ENCODE measurements at places on chromosomes 4 and X.

DNA sequence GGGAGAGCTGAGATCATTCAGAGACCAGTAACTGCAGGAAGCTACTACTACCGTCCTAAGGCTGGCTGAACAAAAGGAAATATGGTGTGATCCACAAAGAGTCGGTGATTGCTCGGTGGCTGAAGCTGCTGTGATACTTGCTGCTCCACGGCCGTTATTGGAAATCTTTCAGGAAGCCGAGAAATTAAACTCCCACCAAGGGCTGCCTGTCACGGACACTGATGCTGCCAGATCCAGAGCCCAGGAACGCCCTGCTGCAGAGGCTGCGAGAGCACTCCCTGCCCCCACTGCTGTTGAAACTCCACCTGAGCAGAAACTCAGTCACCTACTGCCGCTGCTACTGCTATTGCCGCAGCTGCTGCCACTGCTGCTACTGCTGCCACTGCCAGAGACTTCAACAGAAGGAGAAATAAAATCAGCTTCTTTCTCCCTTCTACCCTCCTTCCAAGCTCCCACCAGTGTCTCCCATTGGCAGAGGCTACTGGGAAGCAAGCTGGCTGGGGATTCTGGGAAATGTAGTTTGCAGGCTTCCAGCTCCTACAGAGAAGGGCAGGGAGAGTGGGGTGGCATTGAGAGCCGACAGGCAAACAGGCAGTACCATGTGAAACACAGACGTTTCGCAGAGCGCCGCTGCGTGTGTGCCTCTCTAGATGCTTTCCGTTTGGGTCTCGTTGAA, 126.0 kb upstream of the ENPP6 start:
- no peaks in the 10 kb centered on the region for H3K36me3 ChIP-seq
- no peaks in the 10 kb centered on the region for H3K27me3 ChIP-seq
- peak; percentile 66 for DNase-seq
- peak overlapping the region; percentile 86 for H3K27ac ChIP-seq
- H3K4me1 ChIP-seq, result peaks cover 27% of the 10 kb centered on the region

- H3K36me3 ChIP-seq, result no peaks in the 10 kb centered on the region
- DNase-seq, result no peak
- peaks cover 2% of the 10 kb centered on the region for H3K27me3 ChIP-seq
- no peak overlapping the region for H3K4me3 ChIP-seq
- H3K4me1 ChIP-seq, result peaks cover 38% of the 10 kb centered on the region
Measured at GRCh38 chr4:8195841-8196458, 3.1 kb upstream of the SH3TC1 start.

DNA sequence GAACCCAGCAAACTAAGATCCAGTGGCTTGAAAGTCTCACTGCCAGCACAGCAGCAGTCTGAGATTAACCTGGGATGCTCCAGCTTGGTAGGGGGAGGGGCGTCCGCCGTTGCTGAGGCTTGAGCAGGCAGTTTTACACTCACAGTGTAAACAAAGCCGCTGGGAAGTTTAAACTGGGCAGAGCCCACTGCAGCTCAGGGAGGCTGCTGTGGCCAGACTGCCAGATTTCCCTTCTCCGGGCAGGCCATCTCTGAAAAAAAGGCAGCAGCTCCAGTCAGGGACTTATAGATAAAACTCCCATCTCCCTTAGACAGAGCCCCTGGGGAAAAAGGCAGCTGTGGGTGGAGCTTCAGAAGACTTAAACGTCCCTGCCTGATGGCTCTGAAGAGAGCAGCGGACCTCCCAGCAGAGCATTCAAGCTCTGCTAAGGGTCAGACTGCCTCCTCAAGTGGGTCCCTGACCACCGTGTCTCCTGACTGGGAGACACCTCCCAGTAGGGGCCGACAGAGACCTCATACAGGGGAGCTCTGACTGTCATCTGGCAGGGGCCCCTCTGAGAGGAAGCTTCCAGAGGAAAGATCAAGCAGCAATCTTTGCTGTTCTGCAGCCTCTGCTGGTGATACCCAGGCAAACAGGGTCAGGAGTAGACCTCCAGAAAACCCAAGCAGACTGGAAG, 45.1 kb upstream of the CDX4 start:
- H3K36me3 ChIP-seq, result no peaks in the 10 kb centered on the region
- no peaks in the 10 kb centered on the region for H3K4me1 ChIP-seq
- no peaks in the 10 kb centered on the region for H3K27me3 ChIP-seq
- H3K4me3 ChIP-seq, result no peak overlapping the region
- no peak for DNase-seq

DNA sequence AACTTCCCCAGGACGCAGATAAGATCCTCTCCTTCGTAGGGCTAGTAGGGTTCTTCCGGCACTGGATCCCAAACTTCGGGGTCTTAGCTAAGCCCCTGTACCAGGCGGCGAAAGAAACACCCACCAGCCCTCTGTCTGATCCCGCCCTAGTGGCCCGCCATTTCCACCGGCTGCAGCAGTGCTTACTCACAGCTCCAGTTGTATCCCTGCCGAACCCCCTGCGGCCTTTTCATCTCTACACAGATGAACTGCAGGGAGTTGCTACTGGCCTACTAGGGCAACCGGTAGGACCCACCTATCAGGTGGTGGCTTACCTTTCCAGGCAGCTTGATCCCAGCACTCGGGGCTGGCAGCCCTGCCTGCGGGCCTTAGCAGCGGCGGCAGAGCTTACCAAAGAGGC, 961.2 kb downstream of the RPA4 start:
- no peak for DNase-seq
- no peak overlapping the region for H3K27ac ChIP-seq
- no peaks in the 10 kb centered on the region for H3K4me1 ChIP-seq

All from activated CD8-positive, alpha-beta T cell treated with anti-CD3 and anti-CD28 coated beads, Interleukin-2, amount 10 ng/mL, durations not matched to agents 7 days and 5 days (primary cell).